ENCODE measurements at places on chromosomes 2 and 18. TPM values are rescaled to one million over a fixed set of nuclear protein-coding genes. Genes with fewer than 3 reads are reported as not detected.
A peak's percentile ranks its signal among the peaks of the same experiment; 100 is the strongest.

GRCh38 chr2:64399521-64399920 lies 54.4 kb upstream of the LGALSL start:
- DNase-seq, result no peak

DNA sequence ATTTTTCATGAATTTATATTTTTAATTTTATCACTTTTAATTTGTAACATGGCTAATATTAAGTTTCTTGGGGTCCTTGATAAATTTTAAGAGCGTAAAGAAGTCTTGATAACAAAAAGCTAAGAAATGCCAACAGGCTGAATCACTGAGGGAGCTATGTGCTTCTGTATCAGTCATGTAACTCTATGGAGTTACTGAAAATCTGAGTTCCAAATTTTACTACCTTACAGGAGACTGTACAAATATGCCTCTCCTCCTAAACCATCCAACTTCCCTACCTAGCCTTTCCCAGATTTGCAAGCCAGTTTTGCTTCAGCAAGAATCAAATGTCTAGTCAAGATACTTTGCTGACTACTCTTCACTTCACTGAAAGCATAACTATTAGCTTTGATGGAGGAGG lies 35.7 kb downstream of the FEZ2 start:
- peak; percentile 70 for DNase-seq

Gene SLC30A3
- polyA plus RNA-seq, result 79.9 TPM

GRCh38 chr2:171341394-171342066 lies 92.3 kb downstream of the METTL8 start:
- no peak for DNase-seq

Gene CAPN14
- polyA plus RNA-seq, result 0.03 TPM

Gene TFPI
- 138 TPM for polyA plus RNA-seq

- peak; percentile 64 for DNase-seq
These were observed 46.9 kb upstream of the USP14 start for GRCh38 chr18:111306-112014.

Gene MIB1
- polyA plus RNA-seq, result 4.3 TPM

DNA sequence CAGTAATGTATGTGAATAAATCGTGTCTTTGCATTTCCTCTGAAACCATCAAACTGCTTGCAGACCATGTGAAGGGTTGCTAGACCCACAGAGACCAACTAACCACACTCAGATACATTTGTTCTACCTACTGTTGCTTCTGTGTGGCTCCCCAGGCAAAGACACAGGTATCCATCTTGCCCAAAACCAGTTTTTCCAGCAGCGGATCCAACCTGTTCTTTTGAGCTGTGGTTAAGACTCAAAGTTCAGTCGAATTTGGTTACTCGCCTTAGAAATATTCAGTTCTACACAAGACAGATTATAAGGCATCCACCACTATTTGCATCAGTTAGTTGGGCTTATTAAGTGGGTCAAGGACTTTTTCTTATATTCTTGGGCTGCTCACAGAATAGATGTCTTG lies 276.2 kb upstream of the EPHA4 start:
- no peak for DNase-seq

DNA sequence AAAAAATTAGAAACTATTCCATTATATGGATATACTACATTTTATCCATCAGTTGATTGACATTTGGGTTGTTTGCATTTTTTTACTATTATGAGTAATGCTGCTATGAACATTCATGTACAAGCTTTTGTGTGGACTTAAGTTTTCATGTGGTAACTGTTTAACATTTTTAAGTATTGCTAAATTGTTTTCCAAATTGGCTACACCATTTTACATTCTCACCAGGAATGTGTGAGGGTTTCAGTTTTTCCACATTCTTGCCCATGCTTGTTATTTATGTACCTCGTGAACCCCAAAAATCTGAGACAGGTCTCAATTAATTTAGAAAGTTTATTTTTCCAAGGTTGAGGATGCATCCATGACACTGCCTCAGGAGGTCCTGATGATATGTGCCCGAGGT lies 3.1 kb upstream of the TXNL4A start:
- DNase-seq, result no peak

Gene SNED1
- polyA plus RNA-seq, result 12.4 TPM

Gene FAM237A
- not detected for polyA plus RNA-seq

GRCh38 chr18:11767329-11767728 lies 78.3 kb downstream of the GNAL start:
- DNase-seq, result no peak

Gene MATN3
- polyA plus RNA-seq, result 1.8 TPM

- no peak for DNase-seq
These were observed 1.4 kb downstream of the TTC39C start for GRCh38 chr18:24015639-24016631.

GRCh38 chr2:182545420-182546167 lies 118.8 kb upstream of the PDE1A start:
- peak; percentile 65 for DNase-seq

- DNase-seq, result no peak
These were observed 15.2 kb downstream of the GKN2 start for GRCh38 chr2:68937346-68938055.

GRCh38 chr2:219552382-219553167 lies 8.7 kb downstream of the TMEM198 start:
- DNase-seq, result peak; percentile 78

- DNase-seq, result no peak
These were observed 123.4 kb downstream of the MTCL1 start for GRCh38 chr18:8828798-8829197.

Gene INHA
- polyA plus RNA-seq, result 0.10 TPM

GRCh38 chr2:75459565-75460310 lies 101.0 kb downstream of the EVA1A start:
- DNase-seq, result no peak

Gene OTOS
- not detected for polyA plus RNA-seq

GRCh38 chr2:128738446-128739110 lies 419.9 kb upstream of the HS6ST1 start:
- DNase-seq, result no peak

- no peak for DNase-seq
These were observed 40.6 kb downstream of the GPD2 start for GRCh38 chr2:156476850-156477206.

Gene DLGAP1
- polyA plus RNA-seq, result not detected

DNA sequence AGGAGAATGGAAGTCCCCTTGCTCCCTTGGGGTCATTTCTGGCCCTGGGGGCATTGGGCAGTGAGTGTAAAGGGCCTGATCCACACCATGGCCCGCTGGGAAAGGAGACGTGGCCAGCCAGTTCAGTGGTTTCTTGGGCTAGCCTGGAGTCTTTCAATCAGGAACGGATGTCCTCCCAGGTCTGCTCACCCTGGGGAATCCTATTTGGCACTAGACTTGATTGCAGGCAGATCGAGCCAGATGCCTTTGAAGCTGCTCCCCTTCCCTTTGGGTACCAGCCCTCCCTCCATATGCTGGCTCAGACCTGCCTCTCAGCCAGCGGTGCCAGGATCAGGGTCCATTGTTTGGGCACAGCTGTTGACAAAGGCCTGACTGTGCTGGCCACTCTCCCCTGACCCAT lies 11.0 kb downstream of the FBLN7 start:
- DNase-seq, result no peak

DNA sequence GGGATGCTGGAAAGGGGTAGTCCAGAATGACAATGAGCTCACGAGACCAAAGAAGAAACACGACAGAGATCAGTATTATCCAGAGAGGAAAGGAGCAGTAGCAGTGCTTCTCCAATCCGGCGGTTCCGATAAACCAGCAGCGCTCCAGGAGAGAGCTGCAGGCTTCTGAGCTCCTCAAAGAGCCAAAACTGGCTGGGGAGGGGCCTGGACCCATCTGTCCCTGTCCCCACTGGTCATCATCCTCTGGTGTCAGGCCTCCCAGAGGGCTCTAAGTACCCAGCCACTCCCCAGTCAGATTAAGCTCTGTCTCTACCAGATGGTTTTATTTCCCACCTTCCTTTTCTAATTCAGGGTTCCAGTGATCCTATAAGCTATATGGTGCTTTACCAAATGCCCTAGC lies 23.2 kb downstream of the DNAJC27 start:
- DNase-seq, result no peak

- no peak for DNase-seq
These were observed 11.8 kb downstream of the ARHGAP25 start for GRCh38 chr2:68746408-68746807.

GRCh38 chr2:42516418-42516901 lies 22.7 kb upstream of the KCNG3 start:
- DNase-seq, result no peak

Gene HJURP
- polyA plus RNA-seq, result 38.5 TPM

- DNase-seq, result no peak
These were observed 4.9 kb downstream of the GPR35 start for GRCh38 chr2:240629968-240630770.

Gene SPDYA
- polyA plus RNA-seq, result 0.06 TPM

DNA sequence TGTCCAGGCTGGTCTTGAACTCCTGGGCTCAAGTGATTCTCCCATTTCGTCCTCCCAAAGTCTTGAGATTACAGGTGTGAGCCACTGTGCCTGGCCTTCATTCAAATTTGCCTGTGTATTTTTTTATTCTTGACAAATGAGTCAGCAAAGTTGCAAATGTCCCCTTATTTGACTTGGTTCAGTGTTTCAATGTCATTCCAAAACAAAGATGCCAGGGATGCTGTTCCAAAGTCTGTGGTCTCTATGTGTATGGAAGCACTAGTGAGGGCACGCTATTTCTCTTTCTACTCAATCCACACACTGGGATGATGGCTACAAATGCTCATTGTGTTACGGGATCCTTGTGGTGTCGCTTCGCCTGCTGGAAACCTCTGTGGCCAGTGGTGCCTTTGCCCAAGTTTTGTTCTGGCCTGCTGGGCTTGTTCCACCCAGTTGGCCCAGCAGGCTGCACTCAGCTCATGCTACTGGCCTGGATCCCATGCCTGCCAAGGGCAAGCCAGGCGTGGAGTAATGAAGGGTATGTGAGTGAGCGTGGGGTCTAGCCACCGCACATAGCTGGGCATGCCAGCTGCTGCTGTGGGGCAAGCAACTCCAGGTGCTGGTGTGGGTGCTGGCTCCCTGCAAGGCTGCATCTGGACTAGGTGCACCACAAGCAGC lies 35.6 kb downstream of the FBXO48 start:
- DNase-seq, result no peak

Gene VRK2
- polyA plus RNA-seq, result 8.5 TPM

DNA sequence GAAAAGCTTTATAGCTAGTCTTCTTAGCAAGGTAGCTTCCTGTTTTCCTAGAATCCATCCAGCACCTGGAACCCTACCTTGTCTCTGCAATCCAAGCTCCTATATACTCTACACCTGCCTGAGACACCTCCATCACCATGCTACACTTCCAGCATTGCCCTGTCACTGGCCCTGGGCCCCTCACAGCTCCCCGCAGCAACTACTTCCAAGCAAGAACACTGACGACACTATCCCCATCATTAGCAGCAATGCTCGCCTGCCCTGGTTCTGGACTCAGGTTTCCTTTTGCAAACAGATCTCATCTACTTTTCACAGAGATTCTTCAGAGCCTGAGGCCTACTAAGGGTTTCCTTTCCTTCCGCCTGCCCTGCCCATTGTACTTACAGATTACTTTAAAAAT lies 121.1 kb downstream of the DTNB start:
- DNase-seq, result no peak

- DNase-seq, result no peak
These were observed 19.5 kb upstream of the MTCL1 start for GRCh38 chr18:8685914-8686216.

GRCh38 chr2:152573168-152573567 lies 144.1 kb downstream of the PRPF40A start:
- no peak for DNase-seq

DNA sequence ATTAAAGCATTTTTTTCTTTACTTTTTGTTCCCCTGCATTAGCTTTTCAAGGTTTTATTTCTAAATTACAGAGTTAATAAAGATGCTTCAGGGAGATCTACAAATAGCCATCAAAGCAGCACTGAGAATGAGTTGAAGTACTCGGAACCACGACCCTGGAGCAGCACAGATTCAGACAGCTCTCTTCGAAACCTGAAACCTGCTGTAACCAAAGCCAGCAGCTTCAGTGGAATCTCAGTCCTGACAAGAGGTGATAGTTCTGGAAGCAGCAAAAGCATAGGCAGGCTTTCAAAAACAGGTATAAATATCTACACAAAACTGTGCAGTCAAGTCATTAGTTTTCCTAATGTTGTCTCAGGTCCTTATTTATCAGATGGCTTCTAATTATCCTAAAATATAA lies 102.8 kb upstream of the UBXN4 start:
- no peak for DNase-seq

GRCh38 chr2:85189606-85190270 lies 56.5 kb downstream of the TCF7L1 start:
- DNase-seq, result no peak

DNA sequence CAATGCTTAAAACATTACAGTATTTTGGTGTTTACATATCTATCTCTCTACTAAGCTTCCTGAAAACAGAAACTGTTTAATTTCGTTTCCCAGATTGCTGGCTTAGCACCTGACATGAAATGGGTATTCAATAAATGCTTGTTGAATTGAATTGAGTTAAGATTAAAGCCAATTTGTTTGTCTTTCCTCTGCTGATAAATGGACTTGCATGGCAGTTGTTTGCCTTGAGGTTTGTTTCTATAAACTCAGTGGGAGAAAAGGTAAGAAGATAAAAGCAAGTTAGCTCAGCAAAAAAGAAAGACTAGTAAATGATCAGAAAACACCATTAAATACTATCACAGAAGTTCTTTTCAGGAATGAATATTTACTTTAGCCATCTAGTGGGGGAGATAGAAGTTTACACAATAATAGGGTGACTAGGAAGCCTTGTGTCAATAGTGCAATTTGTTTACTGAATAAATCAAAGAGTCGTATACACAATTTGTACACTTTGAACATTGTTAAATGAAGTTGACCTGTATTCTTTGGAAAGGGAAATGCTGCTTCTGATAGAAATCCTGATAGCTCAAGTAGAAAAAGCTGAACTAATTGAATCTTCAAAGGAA lies 754.5 kb upstream of the FAM98A start:
- DNase-seq, result no peak

Gene FAM110C
- polyA plus RNA-seq, result not detected

GRCh38 chr2:234968631-234969305 lies 17.0 kb downstream of the SH3BP4 start:
- no peak for DNase-seq

- DNase-seq, result no peak
These were observed 1152.9 kb downstream of the RPIA start for GRCh38 chr2:89844221-89844943.

- no peak for DNase-seq
These were observed 87.7 kb downstream of the SPRED2 start for GRCh38 chr2:65344689-65345088.

GRCh38 chr2:239584986-239585385 lies 184.2 kb upstream of the HDAC4 start:
- no peak for DNase-seq

Gene B3GNT7
- 0.27 TPM for polyA plus RNA-seq

Gene SLC5A7
- polyA plus RNA-seq, result not detected

DNA sequence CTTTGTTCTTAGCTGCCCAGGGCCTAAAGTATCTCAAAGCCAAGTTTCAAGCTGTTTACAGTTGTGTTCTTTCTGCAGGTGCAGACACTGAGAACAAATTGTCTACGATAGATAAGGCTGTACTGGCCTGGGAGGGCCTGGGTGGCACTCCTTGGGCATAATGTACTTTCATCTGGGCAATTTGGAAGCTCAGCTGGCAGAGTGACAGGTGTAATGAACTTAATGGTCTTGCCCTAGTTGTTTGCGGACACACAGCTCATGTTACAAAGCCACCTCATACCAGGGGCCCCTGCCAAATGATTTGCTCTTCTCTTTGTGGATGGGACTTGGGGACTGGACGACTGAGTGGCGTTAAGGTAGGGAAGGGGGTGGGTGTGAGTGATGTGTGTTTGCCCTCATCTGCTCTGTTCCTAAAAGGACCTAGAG lies 4.3 kb downstream of the LDLRAD4 start:
- DNase-seq, result no peak
